ENCODE measurements at places on chromosomes 3 and 15. TPM values are rescaled to one million over a fixed set of nuclear protein-coding genes. Genes with fewer than 3 reads are reported as not detected.
A peak's percentile ranks its signal among the peaks of the same experiment; 100 is the strongest.

The OR5AC2 gene
- total RNA-seq, result not detected

The ST8SIA2 gene
- total RNA-seq, result not detected

The SAMD7 gene
- not detected for total RNA-seq

The XRN1 gene
- total RNA-seq, result 66.9 TPM

The GPR27 gene
- 0.54 TPM for total RNA-seq

GRCh38 chr15:63244976-63245645 lies 32.3 kb upstream of the APH1B start:
- peaks cover 44% of the 10 kb centered on the region for H3K4me1 ChIP-seq
- H3K4me3 ChIP-seq, result no peak overlapping the region
- no peaks in the 10 kb centered on the region for H3K27me3 ChIP-seq
- H3K36me3 ChIP-seq, result no peaks in the 10 kb centered on the region

GRCh38 chr3:123281406-123281805 lies 79.7 kb downstream of the SEC22A start:
- H3K27me3 ChIP-seq, result no peaks in the 10 kb centered on the region
- DNase-seq, result no peak
- H3K27ac ChIP-seq, result no peak overlapping the region
- H3K36me3 ChIP-seq, result peaks cover 50% of the 10 kb centered on the region
- H3K4me3 ChIP-seq, result no peak overlapping the region

- no peaks in the 10 kb centered on the region for H3K27me3 ChIP-seq
- no peak overlapping the region for H3K4me3 ChIP-seq
- H3K36me3 ChIP-seq, result no peaks in the 10 kb centered on the region
- no peak for DNase-seq
- H3K4me1 ChIP-seq, result peaks cover 11% of the 10 kb centered on the region
- H3K27ac ChIP-seq, result no peak overlapping the region
Observed at GRCh38 chr3:78972617-78973301, 795.0 kb downstream of the ROBO1 start.

DNA sequence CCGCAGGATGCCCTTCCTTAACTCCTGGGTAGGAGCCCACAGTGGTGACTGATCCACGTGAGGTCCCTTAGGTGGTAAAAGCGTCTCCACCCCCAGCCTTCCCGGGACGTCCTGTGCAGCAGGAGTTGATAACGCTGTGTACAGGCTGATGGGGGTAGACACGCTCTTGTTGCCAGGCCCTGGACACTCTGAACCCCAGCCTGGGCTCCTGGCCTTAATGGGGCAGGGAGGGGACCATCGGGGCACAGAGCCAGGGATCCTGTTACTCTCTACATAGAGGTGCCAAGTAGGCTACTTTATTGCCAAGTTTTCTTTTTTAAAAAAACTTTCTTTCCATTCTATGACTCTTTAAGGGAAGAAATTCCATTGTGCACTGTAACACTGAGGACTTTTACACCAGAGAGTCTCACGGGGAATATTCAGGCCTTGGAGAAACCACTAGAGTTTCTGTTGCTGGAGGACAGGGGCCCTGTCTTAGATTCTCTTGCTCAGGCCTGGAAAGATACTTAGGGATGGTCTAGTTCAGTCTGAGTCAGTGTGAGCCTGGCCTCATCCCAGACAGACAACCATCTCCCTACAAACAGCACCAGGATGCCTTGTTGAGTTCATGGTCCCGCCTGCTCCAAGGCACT lies 104.3 kb upstream of the RNU6-1 start:
- H3K36me3 ChIP-seq, result no peaks in the 10 kb centered on the region
- H3K27me3 ChIP-seq, result no peaks in the 10 kb centered on the region
- H3K4me3 ChIP-seq, result no peak overlapping the region
- H3K27ac ChIP-seq, result peak overlapping the region; percentile 65
- DNase-seq, result peak; percentile 10
